ENCODE measurements at places on chromosomes 5 and 9.

- DNase-seq = no peak
Measured at GRCh38 chr5:142654578-142655058, 31.3 kb downstream of the FGF1 start.

- peak; percentile 82 for DNase-seq
Measured at GRCh38 chr9:128702445-128702948, at the start of gene PKN3. Gene PKN3 (plus strand): TSS chr9:128702503. CDS start chr9:128702916, 413 bp downstream.

GRCh38 chr5:107687937-107688336 lies 17.2 kb upstream of the EFNA5 start:
- no peak for DNase-seq

- no peak for DNase-seq
Measured at GRCh38 chr5:142783601-142784341, 13.6 kb downstream of the ARHGAP26 start.

DNA sequence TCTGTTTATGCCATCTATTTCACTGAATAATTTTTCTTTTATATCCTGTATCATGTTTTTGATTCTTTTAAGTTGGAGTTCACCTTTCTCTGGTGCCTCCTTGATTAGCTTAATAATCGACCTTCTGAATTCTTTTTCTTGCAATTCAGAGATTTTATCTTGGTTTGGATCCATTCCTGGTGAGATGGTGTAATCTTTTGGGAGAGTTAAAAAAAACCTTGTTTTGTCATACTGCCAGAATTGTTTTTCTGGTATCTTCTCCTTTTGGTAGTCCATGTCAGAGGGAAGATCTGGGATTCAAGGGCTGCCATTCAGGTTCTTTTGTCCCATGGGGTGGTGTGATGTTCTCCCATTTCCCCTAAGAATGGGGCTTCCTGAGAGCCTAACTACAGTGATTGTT lies 800.8 kb upstream of the TYRP1 start:
- DNase-seq = no peak
